ENCODE measurements at places on chromosomes 2 and 18.
A peak's percentile ranks its signal among the peaks of the same experiment; 100 is the strongest.

DNA sequence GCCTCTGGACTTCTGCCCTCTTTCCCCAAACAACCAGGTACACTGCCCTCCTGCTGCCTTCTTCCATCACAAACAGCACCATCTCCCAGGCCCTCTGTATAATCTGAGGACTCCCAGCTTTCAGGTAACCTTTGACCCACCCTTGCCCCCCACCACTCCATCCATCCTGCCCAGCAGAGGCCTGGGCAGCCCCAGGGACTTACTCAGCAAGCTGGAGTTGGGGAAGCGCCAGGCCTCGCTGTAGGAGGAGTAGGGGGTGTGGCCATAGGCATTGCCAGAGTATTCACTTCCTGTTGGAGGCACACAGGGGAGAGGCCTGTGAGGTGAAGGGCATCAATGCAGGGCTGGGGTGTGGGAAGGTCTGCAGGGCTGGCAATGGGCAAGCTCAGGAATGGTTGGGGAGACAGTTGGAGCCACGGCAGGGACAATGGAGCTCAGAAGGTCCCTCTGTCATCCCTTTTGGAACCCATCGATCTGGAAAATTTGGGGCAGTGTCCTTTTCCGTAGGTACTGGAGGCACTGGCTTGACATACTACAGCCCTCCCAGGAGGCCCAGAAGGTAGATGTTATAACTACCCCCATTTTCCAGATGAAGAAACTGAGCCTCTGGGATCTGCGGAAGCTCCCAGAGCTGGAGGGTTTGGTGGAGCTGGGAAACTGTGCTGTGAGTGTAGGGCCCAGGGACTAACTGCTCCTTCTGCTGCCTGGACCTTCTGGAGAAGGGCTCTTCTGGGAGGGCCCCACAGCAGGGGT lies 46.3 kb downstream of the PSD4 start:
- DNase-seq: peak; percentile 64

DNA sequence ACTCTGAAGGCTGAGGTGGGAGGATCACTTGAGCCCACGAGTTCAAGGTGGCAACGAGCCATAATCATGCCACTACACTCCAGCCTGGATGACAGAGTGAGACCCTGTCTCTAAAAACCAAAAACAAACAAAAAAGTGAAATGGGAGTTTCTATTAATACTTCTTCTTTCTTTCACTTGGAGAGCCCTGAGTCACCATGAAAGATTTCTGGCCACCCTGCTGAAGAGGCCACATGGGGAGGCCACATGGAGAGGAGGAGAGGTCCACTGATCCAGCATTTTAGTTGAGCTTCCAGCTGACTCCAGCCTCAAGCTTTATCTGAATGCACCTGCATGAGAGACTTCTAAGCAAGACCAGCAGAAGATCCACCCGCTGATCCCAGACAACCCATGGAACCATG lies 74.2 kb upstream of the LAPTM4A start:
- DNase-seq: no peak

DNA sequence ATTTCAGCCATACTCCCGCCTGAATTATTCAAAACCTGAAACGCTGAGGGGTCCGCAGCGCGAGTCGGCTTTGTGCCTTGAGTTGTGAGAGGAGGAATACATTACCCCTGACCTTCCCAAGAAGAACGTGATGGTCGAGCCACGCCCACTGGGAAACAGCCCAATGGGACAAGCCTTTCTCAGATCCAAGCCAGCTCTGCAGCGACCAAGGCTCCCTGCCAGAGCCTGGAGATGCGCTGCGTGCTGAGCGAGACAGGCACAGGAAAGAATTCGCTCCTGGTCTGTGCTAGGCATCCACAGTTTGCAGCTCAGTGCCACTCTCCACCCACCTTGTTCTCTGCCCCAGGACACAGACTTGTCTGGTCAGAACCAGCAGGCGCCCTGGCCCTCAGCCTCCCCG lies 74.1 kb upstream of the GLI2 start:
- no peak for DNase-seq

GRCh38 chr2:158999458-158999857 lies 31.0 kb downstream of the TANC1 start:
- no peak for DNase-seq

GRCh38 chr2:240391111-240392051 lies 44.1 kb upstream of the GPC1 start:
- no peak for DNase-seq

DNA sequence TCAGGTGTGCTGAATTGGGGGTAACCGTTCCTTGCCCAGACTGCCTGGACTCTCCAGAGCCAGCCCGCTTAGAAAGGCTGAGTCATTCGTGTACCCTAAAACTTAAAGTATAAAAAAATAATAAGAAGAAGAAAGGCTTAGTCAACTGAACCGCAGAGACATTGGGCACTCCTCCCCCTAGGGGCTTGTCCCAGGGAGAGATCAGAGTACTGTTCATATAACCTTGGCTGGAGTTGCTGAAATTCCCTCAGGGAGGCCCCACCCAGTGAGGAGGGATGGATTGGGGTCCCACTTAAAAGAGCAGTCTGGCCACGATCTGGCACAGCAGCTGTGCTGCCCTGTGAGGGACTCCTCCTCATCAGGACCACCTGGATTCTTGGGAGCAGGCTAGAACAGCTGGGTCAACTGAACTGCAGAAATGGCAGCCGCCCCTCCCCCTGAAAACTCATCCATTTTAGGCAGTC lies 37.2 kb downstream of the ANKRD12 start:
- DNase-seq: no peak

DNA sequence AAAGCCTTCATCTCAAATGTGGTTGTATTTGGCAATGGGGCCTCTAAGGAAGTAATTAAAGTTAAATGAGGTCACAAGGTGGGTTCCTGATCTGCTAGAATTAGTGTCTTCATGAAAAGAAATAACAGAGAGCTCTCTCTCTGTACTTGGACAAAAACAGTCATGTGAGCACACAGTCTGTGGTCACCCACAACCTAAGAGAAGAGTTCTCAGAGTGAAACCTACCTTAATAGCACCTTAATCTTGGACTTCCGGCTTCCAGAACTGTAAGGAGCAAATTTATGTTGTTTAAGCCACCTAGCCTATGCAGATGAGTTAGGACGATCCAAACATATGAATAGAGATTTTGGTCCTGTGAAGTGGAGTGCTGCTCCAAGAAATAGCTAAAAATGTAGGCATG lies 758.9 kb downstream of the LRRTM4 start:
- no peak for DNase-seq

DNA sequence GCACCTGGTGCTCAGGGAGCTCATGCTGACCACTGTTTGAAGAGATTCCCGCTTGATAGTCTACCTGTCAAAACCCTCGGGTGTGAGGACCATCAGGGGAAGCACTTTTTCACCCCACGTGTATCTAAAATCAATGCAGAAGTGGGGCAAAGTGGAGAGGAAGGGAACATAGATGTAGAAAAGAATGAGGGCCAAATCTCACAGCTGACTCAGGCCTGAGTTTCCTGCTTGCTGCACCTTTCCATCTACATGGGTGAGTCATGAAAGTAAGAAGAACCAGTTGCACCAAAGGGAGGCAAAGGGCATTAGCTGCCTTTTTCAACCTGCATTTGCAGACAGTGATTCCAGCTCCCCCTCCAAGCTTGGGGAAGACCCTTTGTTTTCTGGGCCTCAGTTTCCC lies 100.2 kb upstream of the MYCN start:
- DNase-seq: no peak

DNA sequence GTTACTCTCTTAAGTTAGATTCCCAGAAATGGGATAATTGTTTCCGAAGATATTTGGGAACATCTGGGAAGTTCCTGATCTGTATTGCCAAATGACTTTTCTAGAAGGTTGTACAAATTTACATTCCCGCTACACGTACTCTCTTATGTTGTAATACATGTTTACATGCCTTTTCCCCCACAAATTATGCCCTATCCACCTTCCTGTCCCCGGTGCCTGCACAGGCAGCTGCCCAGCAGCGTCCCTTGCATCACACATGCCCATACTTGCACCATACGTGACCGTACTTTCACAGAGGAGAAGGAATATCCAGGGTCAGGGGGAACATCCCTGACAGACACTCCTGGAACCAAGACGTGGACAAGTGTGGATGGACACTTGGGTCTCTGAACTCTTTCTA lies 24.2 kb upstream of the KLF11 start:
- DNase-seq: no peak

DNA sequence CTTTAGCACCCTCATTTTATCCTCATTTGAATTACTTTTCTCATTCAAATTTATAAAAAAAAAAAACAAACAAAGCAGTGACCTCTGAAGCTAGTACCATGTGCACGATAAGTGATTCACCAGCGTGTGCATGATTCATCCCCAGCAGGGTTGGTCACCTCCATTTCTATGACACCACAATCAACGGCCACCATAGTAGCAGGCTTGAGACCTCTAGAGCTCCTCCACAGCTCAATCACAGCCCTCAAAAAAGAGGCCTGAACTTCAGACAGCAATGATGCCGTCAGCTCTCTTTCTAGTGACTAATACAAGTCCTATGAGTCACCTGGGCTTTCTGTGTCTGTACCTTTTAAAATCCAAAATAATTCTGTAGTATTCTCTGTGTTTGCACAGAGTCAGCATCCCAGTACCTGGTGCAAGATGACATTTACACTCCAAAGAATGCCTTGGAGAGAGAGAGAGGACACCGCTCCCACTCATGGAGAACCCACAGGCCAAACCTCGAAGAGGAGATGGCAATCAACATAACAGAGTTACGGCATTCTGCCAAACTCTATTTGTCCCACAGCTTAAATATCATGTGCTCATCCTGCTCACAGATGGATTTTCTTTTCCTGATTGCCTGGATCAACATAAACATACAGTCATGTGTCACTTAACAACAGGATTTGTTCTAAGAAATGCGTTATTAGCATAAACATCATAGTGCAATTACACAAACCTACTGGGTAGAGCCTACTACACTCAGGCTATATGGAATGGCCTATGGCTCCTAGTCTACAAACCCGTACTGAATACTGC lies 58.7 kb downstream of the L3MBTL4 start:
- DNase-seq: no peak

DNA sequence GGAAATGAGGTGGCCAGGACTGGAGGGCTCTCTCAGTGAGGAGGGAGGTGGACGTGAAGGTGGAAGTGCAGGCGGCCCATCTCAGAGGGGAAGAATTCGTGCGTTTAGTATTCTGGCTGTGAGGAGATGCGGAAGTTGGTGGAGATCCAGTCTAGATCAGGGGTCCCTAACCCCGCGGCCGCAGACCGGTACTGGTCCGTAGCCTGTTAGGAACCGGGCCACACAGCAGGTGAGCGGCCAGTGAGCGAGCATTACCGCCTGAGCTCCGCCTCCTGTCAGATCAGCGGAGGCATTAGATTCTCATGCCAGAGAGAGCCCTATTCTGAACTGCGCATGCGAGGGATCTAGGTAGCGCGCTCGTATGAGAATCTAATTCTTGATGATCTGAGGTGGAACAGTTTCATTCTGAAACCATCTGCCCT lies 1.6 kb upstream of the FHOD3 start:
- no peak for DNase-seq

DNA sequence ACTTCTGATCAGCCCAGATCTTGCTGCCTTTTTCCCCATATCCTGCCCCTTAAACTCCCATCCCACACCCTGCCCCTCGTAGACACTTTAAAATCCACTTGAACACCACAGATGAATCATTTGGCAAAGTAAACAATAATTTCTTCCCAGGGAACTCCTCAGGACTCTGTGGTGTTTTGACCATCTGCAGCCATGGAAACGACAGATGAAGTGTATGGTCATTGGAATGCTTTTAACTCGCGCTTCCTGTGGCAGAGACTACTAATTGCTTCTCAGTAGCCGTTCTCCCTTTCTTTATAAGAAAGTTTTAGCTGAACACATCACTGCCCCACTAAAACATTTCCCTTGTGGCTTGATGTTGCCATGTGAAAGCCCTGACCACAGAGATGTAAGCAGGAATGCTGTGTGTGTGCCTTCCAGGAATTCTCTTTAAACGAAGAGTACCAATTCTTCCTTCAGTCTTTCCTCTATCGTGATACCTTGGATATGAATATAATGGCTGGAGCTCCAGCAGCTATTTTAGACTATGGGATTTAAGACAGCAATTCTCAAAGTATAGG lies 92.7 kb upstream of the PARD3B start:
- DNase-seq: no peak

DNA sequence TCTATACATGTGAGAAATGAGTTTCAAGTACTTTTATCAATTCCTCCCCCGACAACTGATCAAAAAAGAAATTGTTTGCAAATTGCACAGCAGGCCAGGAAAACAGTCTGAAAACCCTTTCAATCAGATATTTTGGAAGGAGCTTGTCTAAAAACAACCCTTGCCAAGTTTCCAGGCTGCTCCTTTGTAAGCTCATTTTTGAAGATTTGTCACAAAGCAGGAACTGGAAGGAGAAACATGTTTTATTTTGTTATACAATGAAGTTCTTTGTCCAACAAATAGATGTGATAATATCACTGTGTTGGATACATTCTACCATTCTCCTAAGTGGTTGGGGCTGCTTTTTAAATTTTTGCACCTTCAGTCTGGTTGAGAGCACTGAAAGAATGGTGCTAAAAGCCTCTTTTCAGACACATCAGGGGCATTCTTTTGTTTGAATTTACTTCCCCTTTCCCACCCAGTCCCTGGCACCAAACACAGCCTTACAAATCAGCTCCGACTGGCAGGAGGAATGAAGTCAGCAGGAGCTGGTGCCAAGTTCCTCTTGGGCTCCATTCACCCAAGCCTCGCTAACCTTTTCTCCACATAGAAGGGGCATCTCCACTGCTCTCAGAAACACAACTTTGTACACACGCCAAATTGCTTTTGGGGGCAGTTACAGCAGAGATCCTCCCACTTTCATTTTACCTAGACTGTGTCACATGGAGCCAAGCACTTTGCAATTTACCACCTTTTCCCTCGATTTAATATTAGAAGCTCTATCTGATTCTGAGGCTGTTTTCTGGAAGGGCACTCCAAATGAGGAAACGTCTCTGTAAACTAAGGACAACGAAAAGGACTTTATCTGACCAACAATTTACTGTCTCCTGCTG lies 88.0 kb downstream of the C1D start:
- DNase-seq: peak; percentile 54

GRCh38 chr18:63168287-63168686 lies 151.3 kb downstream of the BCL2 start:
- DNase-seq: no peak

All from Karpas-422 (cell line).